Endothelial cell (in vitro differentiated cells): ENCODE measurements at places on chromosomes 5 and 9. TPM values are rescaled to one million over a fixed set of nuclear protein-coding genes. Genes with fewer than 3 reads are reported as not detected.

Gene DCAF10
- total RNA-seq = 14.9 TPM

Gene MPDZ
- total RNA-seq = 97.0 TPM

Gene AGXT2
- total RNA-seq = not detected

Gene PCDHA10
- 16.9 TPM for total RNA-seq
